ENCODE measurements at places on chromosomes 3 and 15.
A peak's percentile ranks its signal among the peaks of the same experiment; 100 is the strongest.

DNA sequence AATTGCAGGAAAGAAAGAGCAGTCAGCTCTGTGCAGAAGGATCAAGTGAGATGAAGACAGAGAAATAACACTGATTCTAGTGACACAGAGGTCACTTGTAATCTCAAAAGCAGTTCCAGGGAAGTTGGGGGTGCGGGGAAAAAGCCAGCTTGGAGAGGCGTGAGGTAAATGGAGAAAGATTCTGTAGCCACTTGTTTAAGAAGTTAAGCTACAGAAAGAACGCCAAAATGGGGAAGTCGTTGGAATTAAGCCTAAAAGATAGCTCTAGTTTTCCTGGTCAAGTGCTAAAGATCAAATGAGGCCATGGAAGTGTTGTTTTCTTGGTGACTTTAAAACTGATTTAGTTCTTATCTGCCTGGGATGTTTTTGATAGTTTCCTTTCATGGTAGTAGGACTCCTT lies 152.0 kb downstream of the GREM1 start:
- peaks cover 23% of the 10 kb centered on the region for H3K4me1 ChIP-seq
- H3K27ac ChIP-seq, result no peak overlapping the region
- no peak for DNase-seq
- no peaks in the 10 kb centered on the region for H3K27me3 ChIP-seq

GRCh38 chr3:127110982-127111693 lies 81.8 kb upstream of the PRR23E start:
- H3K4me3 ChIP-seq, result no peak overlapping the region
- H3K27ac ChIP-seq, result no peak overlapping the region
- H3K27me3 ChIP-seq, result no peaks in the 10 kb centered on the region
- no peak for DNase-seq
- no peaks in the 10 kb centered on the region for H3K4me1 ChIP-seq
- no peaks in the 10 kb centered on the region for H3K36me3 ChIP-seq

GRCh38 chr3:78908236-78908635 lies 859.6 kb downstream of the ROBO1 start:
- no peak overlapping the region for H3K4me3 ChIP-seq
- no peaks in the 10 kb centered on the region for H3K36me3 ChIP-seq
- H3K27ac ChIP-seq, result no peak overlapping the region
- H3K4me1 ChIP-seq, result peaks cover 5% of the 10 kb centered on the region

DNA sequence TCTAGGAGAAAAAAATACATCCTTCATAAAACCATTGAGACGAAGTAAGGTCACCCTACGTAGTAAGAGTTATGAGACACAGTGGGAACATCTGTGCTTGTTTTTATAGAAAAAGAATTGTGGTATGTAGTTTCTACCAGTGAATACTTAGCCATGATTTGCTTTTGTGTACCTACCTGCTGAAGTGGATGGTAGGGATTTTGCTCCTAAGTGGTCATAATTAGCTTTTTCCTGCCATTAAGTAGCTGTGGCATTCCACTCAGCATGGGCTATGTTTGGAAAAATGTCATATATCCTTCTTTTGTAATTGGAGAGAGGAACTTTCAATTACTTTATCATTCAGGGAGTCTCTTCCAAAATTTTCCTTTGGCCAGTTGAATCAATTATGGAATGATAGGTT lies 63.7 kb downstream of the CHD2 start:
- no peak for DNase-seq
- H3K27me3 ChIP-seq, result no peaks in the 10 kb centered on the region
- H3K4me3 ChIP-seq, result no peak overlapping the region
- no peaks in the 10 kb centered on the region for H3K4me1 ChIP-seq

DNA sequence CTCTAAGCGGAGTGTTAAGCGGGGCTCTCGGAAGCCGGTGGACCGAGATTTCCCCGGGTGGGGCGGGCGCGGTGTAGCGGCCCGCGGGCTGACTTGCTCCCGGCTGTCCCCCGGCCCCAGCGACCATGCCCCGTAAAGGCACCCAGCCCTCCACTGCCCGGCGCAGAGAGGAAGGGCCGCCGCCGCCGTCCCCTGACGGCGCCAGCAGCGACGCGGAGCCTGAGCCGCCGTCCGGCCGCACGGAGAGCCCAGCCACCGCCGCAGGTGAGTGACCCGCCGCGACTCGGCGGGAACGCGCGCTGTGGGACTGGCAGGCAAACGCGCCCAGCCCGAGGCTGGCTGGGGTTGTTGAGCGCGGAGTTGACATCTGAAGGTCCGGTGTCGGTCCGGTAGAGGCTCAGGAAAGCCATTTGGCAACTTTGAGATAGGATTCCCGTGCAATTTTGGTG lies 1.3 kb downstream of the SMC4 start:
- no peaks in the 10 kb centered on the region for H3K27me3 ChIP-seq
- H3K27ac ChIP-seq, result peak overlapping the region; percentile 98
- DNase-seq, result peak; percentile 7
- H3K4me1 ChIP-seq, result peaks cover 10% of the 10 kb centered on the region
- peak overlapping the region; percentile 89 for H3K4me3 ChIP-seq
- peaks cover 52% of the 10 kb centered on the region for H3K36me3 ChIP-seq

GRCh38 chr15:72609862-72610261 lies 44.6 kb upstream of the GOLGA6B start:
- no peaks in the 10 kb centered on the region for H3K27me3 ChIP-seq
- H3K27ac ChIP-seq, result no peak overlapping the region
- no peak overlapping the region for H3K4me3 ChIP-seq
- H3K4me1 ChIP-seq, result no peaks in the 10 kb centered on the region

DNA sequence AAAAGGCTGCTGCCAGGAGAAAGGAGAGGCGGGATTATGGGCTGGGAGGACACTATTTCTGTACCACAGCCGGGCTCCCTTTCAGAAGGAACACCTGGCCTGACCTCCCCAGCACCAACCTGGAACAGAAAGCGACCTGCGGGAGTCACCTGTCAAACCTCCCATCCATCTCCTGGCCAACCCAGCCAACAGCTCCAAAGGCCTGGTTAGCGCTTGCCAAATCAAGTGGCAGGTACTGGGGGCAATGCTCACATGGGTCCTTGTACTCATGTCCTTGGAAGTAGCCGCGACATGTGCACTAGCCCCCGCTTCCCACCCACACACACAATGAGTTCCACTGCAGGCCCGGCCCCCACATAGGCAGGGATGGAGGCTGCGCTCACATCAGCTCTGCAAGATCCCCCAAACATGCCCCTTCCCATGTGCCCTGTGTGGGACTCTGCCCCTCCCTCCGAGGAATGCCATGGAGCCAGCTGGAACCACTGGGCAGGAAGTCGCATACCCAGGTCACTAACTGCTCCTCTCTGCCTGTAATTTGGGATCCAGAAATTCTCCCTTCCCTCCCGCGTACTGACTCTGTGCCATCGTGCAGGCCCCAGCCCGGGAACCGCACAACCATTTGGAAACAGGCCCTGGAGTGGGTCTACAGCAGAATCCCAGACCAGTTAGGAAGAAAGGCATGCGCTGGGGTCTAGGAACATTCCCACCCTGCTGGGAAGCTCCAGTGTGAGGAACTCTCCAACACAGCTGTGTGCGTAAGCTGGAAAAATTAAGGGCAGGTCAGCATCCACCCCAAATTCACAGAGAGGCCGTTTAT lies 98.9 kb downstream of the LRIG1 start:
- H3K4me1 ChIP-seq, result peaks cover 15% of the 10 kb centered on the region
- no peak for DNase-seq
- no peak overlapping the region for H3K27ac ChIP-seq
- H3K4me3 ChIP-seq, result no peak overlapping the region
- H3K36me3 ChIP-seq, result no peaks in the 10 kb centered on the region

DNA sequence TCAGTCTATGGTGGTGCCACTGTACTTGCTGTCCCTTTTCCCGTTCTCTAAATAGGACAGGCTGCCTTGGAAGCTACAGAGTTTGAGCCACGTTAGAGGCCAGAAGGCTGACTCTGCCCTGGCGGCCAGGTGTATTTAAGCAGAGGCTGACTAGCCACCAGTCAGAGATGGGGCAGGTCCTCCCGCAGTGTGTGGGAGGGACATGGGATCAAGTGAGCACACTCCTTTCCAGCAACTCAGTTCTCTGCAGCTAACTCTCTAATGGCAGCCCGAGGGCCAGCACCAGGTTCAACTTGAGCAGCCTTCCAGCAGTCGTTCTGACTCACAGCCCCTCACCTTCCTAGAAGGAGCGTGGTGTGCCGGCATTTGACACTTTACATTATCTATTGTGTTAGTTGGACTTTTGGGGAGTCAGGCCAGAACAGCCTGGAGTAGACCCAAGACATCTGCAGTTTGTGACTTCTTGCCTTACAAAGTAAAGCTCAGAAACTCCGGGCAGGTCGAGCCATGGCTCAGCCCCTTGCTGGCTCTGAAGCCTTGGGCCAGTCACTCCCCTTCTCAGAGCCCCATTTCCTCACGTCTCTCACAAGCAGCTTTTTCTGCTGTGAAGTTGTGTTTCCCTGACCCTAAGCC lies 46.7 kb upstream of the MYZAP start:
- no peaks in the 10 kb centered on the region for H3K27me3 ChIP-seq
- no peak overlapping the region for H3K27ac ChIP-seq
- H3K4me3 ChIP-seq, result no peak overlapping the region
- no peaks in the 10 kb centered on the region for H3K36me3 ChIP-seq
- DNase-seq, result no peak

DNA sequence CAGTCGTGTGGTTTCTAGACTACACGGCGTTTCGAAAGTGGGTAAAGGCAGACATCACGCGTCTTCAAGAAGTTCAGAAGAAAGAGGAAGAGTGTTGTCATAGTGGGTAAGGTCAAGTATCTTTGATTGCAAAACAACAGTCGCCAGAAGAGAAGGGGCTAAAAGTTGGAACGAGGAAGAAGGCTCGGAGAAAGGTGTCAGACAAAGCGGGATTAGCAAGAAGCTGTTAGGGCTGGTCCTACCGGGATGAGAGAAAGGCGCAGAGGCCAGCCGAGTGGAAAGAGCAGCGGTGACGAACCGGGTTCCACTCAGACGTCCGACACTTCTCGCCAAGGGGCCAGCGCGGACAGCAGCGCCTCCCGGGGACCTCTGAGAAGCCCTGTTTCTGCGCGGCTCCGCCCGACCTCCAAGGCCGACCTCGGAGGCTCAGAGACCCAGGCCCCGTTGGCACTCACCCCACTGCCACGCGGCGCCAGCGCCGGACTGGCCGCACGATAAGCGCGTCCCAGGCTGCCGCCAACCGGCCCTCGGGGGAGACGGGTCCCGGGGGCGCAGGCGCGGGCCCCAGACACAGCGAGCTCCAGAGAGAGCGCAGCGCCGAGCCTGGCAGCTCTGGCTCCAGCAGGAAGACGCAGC lies 436 bp downstream of the ADPGK start:
- H3K36me3 ChIP-seq, result no peaks in the 10 kb centered on the region
- no peaks in the 10 kb centered on the region for H3K4me1 ChIP-seq
- H3K27ac ChIP-seq, result peak overlapping the region; percentile 68
- DNase-seq, result no peak
- peak overlapping the region; percentile 88 for H3K4me3 ChIP-seq

Measured in SJCRH30 (cell line).